ENCODE measurements at places on chromosomes 7 and 10.

GRCh38 chr7:130458257-130458656 lies 17.4 kb upstream of the CEP41 start:
- no peak for DNase-seq

DNA sequence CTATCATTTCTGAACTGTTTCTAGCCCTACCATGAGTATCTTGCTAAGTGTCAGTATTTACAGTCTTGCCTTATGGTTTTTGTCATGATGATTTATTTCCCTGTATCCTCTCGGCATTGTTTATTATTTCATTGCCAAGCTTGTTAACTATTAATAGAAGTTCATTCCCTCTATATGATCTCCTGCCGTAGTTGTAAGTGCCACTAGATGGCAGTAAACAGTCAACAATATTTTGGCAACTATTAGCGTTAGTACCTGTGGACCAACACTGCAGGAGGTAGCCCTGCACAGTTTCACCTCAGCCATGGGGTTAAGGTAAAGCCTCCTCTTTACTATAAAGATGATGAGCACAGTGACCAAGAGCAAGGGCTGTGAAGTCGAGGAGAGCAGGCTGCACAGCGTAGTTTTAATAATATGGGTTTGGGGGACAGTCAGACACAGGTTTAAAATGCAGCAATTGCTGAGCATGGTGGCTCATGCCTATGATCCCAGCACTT lies 26.1 kb upstream of the CCNJ start:
- no peak for DNase-seq

GRCh38 chr10:43353495-43354329 lies 17.7 kb upstream of the FXYD4 start:
- DNase-seq = no peak

GRCh38 chr10:50982989-50983388 lies 91.3 kb upstream of the PRKG1 start:
- DNase-seq = no peak

- no peak for DNase-seq
These were observed 79.0 kb upstream of the NFE2L3 start for GRCh38 chr7:26073041-26073440.

GRCh38 chr7:98185101-98185500 lies 26.1 kb upstream of the BHLHA15 start:
- no peak for DNase-seq

- DNase-seq = no peak
These were observed 162.3 kb upstream of the KLF14 start for GRCh38 chr7:130896051-130896881.

- DNase-seq = no peak
These were observed 210.3 kb downstream of the DNAJB6 start for GRCh38 chr7:157547102-157547501.
